ENCODE measurements at places on chromosomes 1 and 21. TPM values are rescaled to one million over a fixed set of nuclear protein-coding genes. Genes with fewer than 3 reads are reported as not detected.

DNA sequence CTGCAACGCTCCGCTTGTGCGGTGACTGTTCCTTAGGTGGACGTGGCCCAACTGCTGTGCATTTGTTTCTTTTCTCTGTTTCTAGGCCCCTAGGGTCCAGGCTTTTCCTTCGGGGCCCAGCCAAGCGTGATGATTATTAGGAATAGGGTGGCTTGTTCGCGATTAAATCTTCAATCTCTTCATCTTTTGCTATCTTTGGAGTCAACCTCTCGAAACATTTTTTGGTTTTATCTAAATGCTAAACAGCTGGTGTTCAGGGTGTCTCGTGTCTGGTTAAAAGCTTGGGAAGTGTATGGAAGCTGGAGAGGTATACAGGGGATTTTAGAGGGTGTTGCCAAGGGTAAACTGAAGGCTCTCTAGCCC, 844 bp upstream of the PLD5 start:
- H3K36me3 ChIP-seq, result no peaks in the 10 kb centered on the region
- H3K4me3 ChIP-seq, result peak overlapping the region; percentile 80
- no peak for DNase-seq
- H3K4me1 ChIP-seq, result peaks cover 14% of the 10 kb centered on the region

- H3K4me3 ChIP-seq, result no peak overlapping the region
- no peaks in the 10 kb centered on the region for H3K27me3 ChIP-seq
- no peak overlapping the region for H3K27ac ChIP-seq
- no peak for DNase-seq
- no peaks in the 10 kb centered on the region for H3K4me1 ChIP-seq
- no peaks in the 10 kb centered on the region for H3K36me3 ChIP-seq
These were observed 17.4 kb downstream of the DAB1 start for GRCh38 chr1:57406428-57406970.

GRCh38 chr1:87061742-87062156, 147.3 kb downstream of the HS2ST1 start:
- peaks cover 10% of the 10 kb centered on the region for H3K36me3 ChIP-seq
- DNase-seq, result no peak
- peak overlapping the region; percentile 26 for H3K4me3 ChIP-seq
- no peaks in the 10 kb centered on the region for H3K27me3 ChIP-seq

GRCh38 chr1:152386940-152387339, 27.1 kb downstream of the CRNN start:
- H3K4me3 ChIP-seq, result no peak overlapping the region
- no peaks in the 10 kb centered on the region for H3K4me1 ChIP-seq
- no peak overlapping the region for H3K27ac ChIP-seq
- no peak for DNase-seq

DNA sequence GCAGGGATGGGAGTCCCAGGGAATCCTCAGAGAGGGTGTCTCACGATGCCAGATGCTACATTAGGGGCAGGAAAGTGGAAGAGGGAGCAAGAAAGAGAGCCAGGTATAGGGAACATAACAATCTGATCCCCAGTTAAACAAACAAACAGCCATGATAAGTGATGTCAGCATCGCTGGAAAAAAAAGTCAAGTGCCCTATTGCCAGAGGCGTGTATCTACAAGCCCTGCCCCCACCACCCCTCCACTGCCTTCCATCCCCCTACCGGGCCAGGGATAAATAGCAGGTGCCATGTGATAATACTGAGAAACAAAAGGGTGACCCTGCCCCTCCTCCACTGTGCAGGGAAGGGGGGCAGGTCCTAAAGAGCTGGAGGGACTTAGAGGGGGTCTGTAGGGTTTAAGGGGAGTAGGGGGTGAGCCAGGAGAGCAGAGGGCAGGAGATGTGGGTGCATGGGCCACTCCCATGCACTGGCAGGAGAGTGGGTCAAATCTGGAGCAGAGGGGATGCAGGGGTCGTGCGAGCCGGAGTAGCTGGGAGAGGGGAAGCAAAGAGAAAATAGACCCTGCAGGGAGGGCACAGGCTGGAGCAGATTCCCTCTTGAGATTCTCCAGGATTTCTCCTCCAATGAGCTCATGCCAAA, 3.4 kb downstream of the SLC26A9 start:
- H3K4me3 ChIP-seq, result no peak overlapping the region
- H3K4me1 ChIP-seq, result no peaks in the 10 kb centered on the region

EDARADD gene
- 1.9 TPM for total RNA-seq

ZNF648 gene
- 0.07 TPM for total RNA-seq

PYHIN1 gene
- total RNA-seq, result 23.0 TPM

All from activated T-cell treated with anti-CD3 and anti-CD28 coated beads, Interleukin-2, amount 50 U/mL, for 72 hours (primary cell).